ENCODE measurements at places on chromosomes 2 and 18.

- DNase-seq = no peak
Observed at GRCh38 chr2:143719406-143719805, 590.2 kb downstream of the ARHGAP15 start.

- DNase-seq = no peak
Observed at GRCh38 chr2:37858400-37858711, 66.7 kb upstream of the RMDN2 start.

GRCh38 chr2:228763379-228763981 is 507.6 kb downstream of the PID1 start:
- DNase-seq = no peak

GRCh38 chr2:239424337-239425045 is 23.7 kb upstream of the HDAC4 start:
- DNase-seq = no peak

- DNase-seq = no peak
Observed at GRCh38 chr2:159916511-159916910, 118.5 kb upstream of the CD302 start.

- no peak for DNase-seq
Observed at GRCh38 chr2:69499242-69499641, 62.0 kb upstream of the NFU1 start.

- DNase-seq = no peak
Observed at GRCh38 chr2:159808032-159808425, 10.0 kb upstream of the CD302 start.

- peak; percentile 80 for DNase-seq
Observed at GRCh38 chr2:1625281-1626001, 118.9 kb downstream of the PXDN start.

DNA sequence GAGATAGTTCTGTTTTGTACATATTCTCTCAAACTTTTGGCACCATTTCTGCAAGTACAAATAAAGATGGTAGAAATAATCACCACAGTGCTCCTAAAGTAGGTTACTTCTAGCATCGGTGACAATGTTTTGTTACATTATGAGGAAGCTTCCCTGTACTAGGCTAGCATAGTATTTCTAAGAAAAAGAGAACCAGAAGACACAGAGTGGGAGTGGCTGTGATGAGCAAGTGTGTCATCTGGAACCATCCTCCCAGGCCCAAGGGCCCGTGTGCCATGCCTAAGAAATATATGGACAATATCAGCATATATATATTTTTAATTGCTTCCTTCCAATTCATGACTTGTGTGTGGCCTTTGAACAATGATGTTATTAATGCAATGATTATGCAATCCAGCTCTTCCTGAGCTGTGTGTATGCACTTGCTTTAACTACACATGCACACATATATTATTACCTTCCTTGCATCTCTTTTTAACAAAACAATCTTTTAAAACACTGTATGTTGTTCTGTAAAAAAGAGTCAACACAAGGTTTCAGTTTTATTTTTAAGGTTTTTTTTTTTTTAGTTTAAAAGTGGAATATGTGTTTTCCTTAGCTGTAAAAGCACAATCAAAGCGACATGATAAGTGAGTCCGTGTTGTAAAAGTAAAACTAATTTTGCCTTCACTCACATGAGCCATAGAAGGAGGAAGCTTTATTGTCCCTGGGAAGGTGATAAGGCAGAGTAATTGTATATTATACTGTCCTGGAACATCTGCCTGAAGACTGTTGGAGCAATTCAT is 303.9 kb downstream of the ZNF407 start:
- DNase-seq = no peak

DNA sequence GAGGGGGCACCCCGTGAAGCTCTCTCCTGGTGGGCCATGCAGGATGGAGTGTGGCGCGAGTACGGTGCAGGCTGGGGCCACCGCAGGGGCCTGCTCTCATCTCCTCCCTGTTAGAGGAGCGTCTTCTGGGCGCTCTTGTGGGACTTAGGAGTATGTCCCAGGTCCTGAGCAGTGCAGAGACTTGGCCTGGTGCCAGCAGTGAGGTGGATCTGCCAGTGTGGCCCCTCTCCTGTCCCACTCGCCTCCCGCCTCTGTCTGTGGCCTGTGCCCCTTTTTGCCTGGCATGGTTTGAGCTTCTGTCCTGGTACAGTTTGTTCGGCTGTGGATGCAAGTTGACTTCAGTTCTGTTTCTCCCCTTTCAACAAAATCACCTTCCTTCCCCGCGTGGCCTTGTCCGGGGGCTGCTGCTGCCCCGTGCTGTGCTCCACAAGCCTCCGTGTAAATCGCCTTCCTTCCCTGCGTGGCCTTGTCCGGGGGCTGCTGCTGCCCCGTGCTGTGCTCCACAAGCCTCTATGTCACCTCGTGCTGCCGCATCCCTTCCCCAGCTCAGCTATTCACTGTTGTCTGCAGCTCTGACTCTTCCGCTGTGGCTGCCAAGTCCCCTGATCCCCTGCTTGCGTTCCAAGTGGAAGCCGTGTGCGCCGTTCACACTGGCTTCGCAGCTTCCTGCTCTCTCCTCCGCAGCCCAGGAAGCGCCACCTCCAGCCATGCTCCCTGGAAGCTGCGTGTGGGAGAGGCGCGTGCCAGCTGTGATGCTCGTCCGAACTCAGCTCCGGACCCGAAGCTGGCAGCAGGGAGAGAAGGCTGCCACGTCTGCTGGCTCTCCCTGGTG is 13.7 kb downstream of the LDLRAD4 start:
- no peak for DNase-seq

GRCh38 chr2:126952216-126952615 is 53.5 kb downstream of the TEX51 start:
- no peak for DNase-seq

DNA sequence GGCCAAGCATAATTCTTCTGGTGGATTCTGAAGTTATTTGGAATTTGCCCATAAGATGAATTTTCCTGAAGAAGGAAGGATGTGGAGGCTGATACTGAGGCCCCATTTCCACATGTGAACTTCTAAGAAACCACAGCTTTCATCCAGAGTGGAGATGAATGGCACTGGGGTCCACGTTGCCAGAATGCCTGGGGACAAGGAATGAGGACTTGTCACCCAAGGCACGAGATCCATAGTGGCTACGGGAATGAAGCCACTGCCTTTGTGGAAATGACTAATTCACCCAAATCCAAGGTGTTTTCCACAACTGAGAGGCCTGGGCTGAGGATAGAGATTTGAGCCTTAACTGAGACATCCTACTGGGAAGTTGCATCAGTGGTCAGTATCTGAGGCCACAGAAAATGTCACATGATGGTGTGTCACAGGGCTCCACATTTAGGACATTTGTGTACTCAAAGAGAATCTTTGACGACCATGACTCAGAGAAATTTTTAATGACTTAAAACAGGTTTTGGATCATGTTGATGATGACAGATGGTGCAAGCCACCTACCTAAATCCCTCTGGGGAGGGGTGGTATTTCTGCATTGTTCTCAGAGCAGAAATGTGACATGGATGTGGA is 286.1 kb downstream of the SOX11 start:
- no peak for DNase-seq

- DNase-seq = no peak
Observed at GRCh38 chr2:60957643-60958042, 59.9 kb upstream of the PEX13 start.

DNA sequence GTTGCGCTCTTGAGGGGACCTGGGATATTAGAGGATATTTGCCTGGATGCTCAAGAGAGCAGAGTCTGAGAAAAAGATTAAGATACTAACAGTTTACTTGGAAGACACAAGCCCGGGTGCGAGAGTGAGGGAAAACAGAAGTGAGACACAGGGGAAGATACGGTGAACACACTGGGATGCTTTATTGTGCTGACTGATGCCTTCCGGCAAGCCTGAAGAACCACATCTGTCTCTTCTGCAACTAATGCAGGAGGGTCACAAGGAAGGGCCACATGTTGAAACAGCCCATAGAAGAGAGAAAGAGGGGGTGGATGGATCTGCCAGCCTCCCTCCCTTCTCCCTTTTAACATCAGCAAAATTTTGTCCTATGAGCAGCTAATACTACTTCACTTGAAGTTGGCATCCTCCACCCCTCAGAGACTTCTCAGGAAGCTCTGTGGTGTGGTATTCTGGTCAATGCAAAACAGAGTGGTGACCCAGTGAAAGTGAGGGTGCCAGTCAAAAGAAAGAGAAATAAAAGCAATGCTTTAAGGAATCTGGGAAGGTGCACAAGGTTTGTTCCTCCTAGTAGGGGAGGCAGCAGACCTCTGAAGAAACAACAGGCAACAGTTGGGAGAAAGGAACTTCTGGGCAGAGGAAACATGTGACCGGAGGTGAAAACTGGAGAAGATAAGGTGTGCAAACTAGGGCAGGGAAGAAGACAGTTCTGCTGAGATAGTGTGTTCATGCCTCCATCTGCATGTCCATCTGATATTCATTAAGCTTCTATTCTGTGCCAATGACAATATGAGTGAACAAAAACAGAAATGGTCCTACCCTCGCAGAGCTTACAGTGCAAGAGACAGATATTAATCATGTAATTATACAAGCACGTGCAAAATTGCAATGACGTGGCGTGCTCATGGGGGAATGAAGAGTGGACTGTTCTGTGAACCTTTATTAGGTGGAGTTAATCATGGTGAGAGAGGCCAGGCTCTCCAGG is 107.1 kb downstream of the LYPD6B start:
- no peak for DNase-seq

- DNase-seq = no peak
Observed at GRCh38 chr2:142877216-142877838, at the start of gene KYNU. Gene KYNU, plus strand, starts transcription at chr2:142877664. Its CDS starts 7,704 bp downstream, at chr2:142885368.

DNA sequence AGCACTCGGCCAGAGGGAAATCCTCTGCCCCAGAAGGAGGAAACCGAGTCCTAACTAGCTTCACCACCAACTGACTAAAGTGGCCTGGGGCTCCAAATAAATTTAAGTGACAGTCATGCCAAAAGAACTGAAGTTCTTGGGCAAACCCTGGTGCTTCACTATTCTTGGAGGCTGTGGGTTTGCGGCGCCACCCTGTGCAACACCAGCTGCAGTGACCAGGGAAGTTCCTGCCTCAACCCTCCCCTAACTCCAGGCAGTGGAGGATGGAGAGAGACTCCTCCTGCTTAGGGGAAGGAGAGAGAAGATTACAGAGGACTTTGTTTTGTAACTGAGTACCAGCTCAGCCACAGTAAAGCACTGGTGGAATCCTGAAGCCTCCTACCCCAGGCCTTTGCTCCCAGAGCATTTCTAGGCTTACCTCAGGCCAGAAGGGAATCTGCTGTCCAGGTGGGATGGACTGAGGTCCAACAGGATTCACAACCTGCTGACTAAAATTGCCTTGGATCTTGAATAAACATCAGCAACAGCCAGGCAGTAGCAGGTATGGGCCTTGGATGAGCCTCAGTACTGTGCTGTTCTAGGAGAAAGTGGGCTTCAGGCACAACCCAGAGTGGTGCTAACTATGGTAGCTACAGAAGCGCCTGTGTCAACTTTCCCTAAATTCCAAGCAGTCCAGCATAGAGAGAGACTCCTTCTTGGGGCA is 29.4 kb upstream of the BMP10 start:
- DNase-seq = no peak

GRCh38 chr2:8682719-8683667 is 1.1 kb downstream of the ID2 start:
- no peak for DNase-seq

DNA sequence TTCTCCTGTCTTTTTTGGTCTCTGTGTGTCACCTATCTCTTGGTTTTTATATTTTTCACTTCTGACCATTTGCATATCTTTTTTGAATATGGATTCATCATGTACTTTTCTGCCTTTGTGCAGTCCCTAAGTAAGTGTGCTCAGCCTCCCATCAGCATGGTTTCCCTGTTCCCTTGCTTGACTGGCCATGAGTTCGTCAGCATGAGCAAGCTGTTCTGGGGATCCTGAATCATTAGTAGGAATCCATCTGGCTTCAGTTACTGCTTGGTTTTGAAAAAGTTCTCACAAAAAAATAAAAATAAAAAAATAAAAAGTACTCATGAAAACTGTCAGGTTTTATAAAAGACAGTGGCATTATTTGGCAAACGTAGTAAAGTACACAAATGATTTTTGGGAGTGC is 144.1 kb downstream of the NCOA1 start:
- DNase-seq = no peak

DNA sequence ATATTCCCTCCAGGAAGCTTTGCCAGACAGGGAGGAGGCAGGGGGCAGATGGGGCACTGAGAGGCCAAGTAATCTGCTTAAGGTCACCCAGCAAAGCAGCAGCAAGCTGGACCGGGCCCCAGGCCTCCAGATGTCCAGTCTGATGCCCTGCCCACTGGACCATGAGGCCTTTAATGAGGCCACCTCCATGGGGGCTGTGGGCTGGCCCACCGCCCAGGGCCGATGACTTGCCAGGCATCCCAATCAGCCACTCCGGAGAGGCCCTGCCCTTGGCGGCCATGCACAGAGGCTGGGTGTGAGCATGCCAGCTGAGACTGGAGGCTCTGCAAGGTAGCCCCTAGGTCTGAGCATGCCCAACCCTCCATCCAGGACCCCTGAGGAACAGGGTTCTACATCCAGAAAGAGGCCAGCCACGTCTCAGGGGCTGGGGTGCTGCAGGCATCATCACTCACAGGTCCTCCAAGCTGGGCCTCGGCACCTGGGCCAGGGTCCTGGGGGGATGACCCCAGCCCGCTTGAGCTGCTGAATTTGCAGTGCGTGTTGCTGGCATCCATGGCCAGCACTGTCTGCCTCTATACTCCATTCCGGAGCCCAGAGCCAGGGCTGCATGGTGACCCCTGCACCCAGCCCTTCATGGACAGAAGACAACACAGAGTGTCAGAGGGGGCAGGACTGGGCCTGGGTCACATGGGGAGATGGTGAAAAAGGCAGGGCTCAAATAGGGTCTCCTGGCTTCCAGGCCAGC is 164.2 kb downstream of the INHBB start:
- DNase-seq = no peak

- no peak for DNase-seq
Observed at GRCh38 chr2:38454081-38454480, 77.0 kb upstream of the ATL2 start.

DNA sequence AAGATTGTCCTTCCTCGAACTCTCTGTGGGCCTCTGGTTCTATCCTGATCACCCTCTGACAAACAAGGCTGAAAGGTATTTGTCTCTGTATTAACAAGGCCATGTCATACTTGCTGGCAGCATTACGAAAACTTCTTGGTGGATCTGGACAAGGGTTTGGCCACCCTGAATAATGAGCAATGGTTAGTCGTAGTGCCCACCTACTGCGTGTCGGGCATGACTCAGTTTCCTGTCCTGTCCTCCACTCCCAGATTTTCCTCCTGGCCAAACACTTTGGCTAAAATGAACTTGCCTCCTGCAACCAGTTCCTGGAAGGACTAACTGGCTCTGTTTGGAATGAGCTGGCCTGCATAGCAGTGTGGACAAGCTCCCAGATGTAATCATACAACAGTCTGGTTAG is 198.5 kb upstream of the SMIM21 start:
- DNase-seq = no peak

- DNase-seq = no peak
Observed at GRCh38 chr2:149221898-149222297, 108.5 kb upstream of the LYPD6 start.

GRCh38 chr18:9919564-9920232 is 5.9 kb downstream of the VAPA start:
- no peak for DNase-seq

DNA sequence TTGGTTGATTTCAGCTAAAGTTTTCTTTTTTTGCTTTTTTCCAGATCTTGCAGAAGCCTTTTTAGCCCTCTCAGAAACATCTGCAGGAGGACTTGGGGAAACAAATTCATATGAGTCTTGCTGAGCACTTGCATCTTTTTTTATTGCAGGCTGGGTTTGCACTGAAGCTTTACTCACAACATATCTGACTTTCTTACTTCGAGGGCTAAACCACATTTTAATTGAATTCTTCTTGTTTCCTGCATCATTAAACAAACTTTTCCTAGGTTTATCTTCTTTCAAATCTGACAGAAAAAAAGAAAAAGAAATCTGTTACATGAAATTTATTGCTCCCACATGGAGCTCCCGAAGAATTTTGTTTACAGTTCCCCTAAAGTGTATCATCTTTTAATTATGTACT is 28.3 kb downstream of the BARD1 start:
- no peak for DNase-seq

- peak; percentile 3 for DNase-seq
Observed at GRCh38 chr2:29662861-29663260, 258.5 kb downstream of the ALK start.

Measured in HS-5 (cell line).